NCI-H187 treated with DMSO at 0.1 percent for 48 hours (cell line): ENCODE measurements at places on chromosomes 12 and 14.

DNA sequence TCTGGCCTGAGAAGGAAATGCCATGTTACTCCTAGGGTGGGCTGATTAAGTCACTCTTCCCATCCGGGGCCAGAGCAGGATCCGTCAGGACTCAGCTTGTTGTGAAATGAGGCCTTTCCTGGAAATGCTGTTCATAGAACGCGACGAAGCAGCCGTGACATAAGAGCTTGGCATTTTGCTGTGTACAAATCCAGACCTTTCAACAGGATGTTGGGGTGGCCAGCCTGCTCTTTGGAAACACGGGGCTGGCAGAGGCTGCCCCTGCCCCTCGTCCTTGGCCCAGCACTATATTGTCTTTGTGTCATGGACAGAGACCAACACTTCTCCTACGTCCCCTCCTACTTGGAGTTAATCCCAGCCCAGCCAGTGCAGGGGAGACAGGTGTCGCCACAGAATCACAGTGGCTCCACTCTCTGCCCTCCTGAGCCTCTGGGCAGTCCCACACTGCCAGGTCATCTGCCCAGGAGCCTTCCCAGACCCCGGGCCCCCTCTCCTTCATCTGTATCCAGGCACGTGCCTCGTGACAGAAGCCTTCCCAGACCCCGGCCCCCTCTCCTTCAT, 18.6 kb upstream of the EIF5 start:
- no peak for DNase-seq

GRCh38 chr14:56844406-56845002, 34.2 kb upstream of the OTX2 start:
- DNase-seq = no peak

DNA sequence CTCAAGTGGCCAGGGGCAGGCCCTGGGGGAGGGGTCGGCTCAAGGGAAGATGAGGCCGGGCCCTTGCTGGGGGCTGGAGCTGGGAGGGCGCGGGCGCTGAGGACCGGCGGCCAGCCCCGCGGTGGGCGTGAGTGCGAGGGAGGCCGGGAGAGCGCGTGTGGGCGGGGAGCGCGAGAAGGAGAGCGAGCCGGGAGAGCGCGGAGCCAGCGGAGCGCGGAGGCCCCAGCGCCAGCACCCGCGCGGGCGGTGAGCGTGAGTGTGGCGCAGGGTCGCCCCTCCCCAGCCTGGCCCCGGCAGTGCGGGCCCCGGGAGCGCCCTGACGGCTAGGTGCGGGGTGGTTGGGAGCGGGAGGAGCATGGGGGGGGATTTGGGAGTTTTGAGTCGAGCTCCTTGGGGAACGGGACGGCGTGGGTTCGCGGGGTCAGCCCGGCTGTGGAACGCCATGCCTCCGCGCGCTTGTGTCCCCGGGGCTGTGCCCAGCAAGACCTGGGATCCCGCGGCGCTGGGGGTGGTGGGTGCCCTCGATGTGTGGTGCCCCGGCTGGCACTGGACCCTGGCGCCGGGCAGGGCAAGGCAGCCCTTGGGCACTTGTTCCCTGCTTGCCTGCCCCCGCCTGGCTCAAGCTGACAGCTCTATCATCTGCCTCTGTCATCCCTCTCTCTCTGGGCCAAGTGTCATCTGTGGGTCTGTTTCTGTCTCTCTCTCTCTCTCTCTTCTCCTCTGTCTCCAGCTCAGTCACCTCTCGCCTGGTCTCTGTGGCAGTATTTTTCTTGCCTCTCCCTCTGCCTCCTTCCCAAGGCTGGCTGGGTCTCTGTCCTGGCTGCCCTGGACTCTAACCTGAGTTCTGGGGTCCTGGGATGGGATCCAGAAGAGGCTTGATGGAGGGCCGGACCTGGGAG, at the start of gene LBHD2:
TSS of gene LBHD2 (plus strand) at position 190 of the 899 bp plus-strand sequence. CDS start 1,803 bp downstream, outside the sequence.
- DNase-seq = no peak

DNA sequence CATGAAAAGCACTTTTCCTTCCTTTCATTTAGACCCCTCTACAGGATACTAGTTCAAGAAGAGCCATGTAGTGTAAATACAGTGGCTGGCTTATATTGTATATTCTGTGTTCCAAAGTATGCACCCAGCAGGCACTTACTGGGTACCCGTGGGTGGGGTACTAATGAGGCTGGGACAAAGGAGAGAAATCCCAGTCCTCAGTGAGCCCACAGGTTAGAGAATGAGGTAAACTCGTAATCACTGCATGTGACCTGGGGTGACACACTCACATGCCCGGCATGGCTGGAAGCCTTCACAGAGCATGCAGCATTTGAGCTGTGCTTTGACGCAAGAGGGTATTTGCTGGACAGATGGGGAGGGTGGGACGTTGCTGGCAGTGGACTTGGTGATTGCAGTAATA, 17.1 kb downstream of the SLC24A4 start:
- DNase-seq = no peak

- DNase-seq = no peak
Observed at GRCh38 chr14:103880348-103881267, 33.2 kb upstream of the PPP1R13B start.

- no peak for DNase-seq
Observed at GRCh38 chr12:121711361-121712189, 977 bp upstream of the TMEM120B start.

DNA sequence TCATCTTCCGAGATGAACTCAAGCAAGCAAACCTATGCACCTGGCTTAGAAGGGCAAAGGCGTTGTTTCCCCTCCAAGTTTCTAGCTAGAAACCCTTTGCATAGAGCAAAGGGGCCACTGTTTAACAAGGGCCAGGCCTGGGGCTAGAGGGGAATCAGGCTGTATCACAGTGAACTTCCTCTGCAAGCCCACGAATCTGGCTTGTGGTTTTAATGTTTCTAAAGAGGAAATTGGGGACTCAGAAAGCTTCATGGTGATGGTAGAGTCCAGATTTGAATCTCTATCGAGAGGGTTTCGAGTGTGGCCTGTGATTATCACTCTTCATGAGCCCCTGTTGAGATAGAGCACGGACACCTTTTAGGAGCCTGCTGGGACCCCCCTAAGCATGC, 189.9 kb downstream of the VRK1 start:
- DNase-seq = no peak

DNA sequence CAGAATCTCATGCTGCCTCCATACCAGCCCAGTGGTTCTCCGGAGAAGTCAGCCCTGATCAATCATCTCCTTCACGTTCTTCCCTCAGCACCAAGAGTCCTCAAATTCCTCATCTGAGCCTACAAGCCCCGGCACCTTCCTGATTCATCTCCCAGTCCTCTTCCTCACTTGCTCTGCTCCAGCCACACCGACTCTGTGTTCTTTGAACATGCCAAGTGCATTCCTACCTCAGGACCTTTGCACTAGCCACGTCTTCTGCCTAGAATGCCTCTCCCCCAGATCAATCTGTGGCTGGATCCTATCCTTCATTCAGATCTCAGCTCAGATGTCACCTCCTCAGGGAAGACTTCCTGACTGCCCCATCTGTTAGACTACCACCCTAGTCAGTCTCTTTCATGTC, 4.7 kb downstream of the RILPL1 start:
- no peak for DNase-seq

GRCh38 chr12:121933522-121934308, 15.3 kb downstream of the CFAP251 start:
- no peak for DNase-seq
